ENCODE measurements at places on chromosomes 3 and 15.

- DNase-seq: no peak
Observed at GRCh38 chr3:181721046-181721875, 9.5 kb downstream of the SOX2 start.

DNA sequence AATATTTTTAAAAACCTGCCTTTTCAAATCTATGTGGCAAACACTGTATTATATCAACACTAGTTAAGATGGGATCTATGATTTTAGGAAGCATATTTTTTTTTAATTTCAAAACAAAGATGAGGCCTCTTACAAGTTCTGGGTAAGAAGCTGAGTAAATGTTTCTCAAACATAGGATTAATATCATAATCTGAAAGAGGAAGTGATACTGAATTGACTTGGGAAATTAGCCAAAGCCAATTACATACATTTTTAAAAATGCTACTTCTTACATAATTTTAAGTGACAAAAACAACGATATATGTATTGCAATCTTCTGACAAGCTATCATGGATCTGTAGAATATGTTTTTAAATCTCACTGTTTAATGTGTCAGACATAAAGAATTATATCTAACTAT, 135.1 kb upstream of the UBP1 start:
- no peak for DNase-seq

DNA sequence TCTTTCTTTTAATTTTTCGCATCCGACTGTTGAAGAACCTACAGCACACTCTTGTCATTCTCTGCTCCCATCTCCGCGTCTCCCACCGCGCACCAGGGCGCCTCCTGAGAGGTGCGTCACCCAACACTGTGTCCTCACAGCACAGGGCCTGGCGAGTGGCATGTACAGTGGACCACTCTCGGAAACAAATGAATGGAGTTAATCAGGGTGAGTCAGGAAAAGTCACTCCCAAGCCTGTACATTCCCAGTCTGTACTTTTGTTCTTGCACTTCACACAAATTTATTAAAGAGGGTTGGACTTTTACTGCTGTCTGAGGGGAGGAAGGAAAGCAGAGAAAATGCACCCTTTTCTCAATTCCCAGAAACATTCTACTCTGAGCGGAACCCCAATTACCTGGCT, 625 bp downstream of the COL6A6 start:
- DNase-seq: no peak

GRCh38 chr3:126435456-126436315, 40.0 kb downstream of the ZXDC start:
- DNase-seq: no peak

DNA sequence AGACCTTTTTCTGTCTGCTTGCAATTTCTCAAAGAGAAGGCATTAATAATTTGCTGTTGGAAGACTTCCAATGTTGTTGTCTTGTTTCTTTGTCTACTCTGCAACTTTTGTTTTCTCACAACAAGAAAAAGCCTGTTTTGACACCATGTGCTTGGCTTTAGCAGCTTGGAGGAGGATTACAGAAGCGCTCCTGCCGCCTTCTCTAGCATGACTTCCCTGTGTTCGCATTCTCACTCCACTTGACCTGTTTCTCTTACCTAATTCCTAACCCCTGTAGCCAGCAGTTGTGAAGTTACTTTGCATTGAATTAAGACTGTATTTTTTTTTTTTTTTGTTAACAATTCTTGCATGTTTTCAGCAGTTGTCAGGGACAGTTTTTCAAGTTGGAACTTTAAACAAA, 235.3 kb upstream of the GOLIM4 start:
- no peak for DNase-seq

All from GM13977 (cell line).